ENCODE measurements at places on chromosomes 5 and 9.

- no peak for DNase-seq
Observed at GRCh38 chr5:137997726-137998213, 35.1 kb downstream of the FAM13B start.

DNA sequence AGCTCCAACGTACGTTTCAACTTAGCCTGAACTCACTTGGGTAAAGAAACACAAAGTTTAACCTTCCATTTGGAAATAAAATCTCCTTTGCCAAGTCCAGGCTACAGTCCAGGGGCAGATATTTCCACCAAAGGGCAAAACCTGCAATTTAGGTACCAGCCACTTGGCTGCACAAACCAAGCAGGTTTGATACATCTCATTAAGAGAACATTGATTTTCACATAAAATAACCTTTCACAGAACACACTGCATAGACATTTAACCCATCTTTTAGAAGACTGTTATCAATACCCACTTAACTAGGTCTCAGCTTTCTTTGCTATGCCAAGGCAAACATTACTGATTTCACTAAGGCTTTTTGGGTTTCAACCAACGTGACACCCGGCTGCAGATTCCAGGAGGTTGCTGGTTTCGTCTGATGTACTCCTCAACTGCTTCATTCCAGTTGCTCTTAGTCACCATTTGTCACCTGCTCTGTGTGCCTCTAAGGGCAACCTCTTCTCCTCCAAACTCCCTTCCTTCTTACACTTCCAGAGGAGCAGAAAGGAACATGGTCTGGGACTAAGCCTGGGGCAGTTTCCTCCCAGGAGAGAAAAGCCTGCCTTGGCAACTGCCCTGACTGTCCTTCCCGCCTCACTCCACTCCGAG is 67.1 kb downstream of the EPB41L4B start:
- DNase-seq = no peak

GRCh38 chr5:137016783-137017324 is 482.3 kb downstream of the SPOCK1 start:
- DNase-seq = no peak

DNA sequence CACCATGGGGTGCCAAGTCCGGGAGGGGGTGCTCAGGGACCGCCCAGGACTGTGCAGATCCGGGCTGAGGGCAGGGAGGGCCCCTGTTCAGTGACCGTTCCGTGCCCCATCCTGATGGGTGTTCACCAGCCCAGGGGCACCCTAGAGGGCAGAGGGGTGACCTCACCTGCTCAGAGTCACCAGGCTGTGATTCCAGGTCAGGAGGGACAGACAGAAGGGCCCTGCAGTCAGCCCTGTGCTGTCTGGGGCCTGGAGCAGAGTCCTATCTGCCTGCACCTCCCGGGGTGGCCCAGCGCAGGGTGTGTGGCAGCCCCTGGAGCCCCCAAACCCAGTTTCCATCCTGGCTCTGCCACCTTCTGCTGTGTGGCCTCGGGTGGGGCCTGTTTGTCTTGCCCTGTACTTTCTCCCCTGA is 241.9 kb downstream of the PBX3 start:
- no peak for DNase-seq

DNA sequence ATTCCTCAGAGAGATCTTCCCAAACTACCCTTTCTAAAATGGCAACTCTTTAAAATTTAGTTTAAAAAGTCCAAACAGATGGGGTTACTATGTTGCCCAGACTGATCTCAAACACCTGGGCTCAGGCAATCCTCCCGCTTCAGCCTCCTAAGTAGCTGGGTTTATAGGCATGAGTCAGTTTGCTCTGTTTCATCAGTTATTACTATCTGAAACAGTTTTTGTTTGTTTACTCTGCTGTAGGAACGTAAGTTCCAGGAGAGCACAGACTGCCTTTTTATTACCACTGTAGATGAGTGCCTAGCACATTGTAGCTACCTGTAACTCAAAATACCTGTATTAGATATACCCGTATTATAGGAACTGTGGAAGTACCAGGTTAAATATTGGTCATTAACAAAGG is 89.4 kb downstream of the UHRF2 start:
- DNase-seq = no peak

Data from stimulated activated CD8-positive, alpha-beta memory T cell treated with anti-CD3 and anti-CD28 coated beads, Interleukin-2, amount 100 ng/mL, for 1 hour (primary cell).